ENCODE measurements at places on chromosomes 2 and 18. TPM values are rescaled to one million over a fixed set of nuclear protein-coding genes. Genes with fewer than 3 reads are reported as not detected.

DNA sequence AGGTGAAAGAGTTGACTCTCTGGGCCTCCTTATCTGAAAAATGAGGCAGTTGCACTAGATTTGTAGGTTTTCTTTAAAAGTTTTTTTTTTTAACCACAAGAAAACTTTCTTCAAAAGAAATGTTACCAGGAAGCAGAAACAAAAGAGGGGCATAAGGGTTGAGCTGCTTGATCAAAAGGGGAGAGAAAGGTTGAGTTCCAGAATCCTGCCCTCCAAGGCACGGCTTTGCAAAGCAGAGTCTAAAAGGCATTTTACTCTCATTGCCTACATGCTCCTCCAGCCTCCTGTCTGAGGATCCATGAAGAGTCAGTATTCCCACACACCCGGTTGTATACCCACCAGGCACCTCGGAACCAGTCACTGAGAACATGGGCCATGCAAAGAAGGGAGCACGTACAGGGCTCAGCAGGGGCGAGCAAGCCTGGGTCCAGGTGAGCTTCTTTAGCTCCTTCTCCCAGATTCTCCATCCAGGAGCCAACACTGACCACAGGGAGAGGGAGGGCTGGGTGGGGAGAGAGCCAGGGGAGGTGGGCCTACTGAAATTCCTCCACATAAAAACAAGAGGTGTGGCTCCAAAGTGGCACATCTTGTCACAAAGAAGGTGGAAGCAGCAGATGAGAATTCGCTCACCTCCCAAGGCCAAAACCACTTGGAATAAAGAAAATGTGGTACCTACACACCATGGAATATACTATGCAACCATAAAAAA lies 116.0 kb upstream of the EPC2 start:
- no peak for DNase-seq

- no peak for DNase-seq
Measured at GRCh38 chr2:127569666-127570065, 34.2 kb downstream of the MYO7B start.

- DNase-seq, result no peak
Measured at GRCh38 chr2:16326711-16327300, 338.8 kb downstream of the CYRIA start.

- DNase-seq, result no peak
Measured at GRCh38 chr2:200788121-200788718, 23.5 kb upstream of the BZW1 start.

DNA sequence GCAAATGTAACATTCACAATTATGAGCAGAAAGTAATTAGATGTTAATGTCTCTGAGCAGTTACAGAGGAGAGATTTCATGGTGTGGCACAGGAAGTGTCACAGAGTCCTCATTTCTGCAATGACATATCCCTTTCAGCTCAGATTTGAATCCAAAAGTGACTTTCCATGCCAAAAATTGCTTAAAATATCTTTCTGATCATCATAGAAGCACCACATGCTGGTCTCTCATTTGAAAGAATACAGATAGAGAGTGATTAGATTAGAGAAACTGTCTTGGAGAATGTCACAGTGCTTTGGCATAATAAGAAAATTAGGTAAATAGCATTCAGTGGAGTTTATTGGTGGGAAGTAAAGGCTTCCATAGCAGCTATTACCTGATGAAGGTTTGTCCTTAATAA lies 383.4 kb upstream of the CDH2 start:
- no peak for DNase-seq

- DNase-seq, result no peak
Measured at GRCh38 chr18:39960550-39960949, 1994.5 kb upstream of the PIK3C3 start.

DNA sequence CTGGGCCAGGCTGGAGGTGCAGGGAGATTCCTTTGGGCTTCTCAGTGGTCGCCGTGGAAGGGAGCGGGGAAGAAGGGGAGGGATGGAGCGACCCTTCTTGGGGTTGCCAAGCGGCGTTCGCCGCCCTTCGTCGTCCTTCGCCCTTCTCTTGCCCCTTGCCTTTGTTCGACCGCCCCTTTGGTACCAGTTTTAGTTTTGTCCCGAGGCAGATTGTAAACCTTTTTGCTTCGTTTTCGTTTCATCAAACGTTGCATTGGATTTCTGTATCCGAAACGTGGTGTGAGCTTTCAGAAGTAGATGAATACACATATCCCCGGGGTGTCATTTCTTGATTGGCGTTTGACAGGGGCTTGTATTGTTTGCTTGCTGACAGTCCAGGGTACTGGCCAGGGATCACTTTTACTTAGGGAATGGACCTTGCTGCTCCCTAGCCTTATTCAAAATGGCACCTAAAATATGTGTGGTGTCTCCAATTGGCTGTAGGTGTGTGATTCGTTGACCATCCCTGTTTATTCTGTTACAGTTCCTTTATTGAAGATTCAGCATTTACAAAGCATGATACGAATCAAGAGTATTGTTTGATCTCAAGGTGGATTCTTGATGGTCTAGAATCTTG lies 788 bp downstream of the USP14 start:
- no peak for DNase-seq

DNA sequence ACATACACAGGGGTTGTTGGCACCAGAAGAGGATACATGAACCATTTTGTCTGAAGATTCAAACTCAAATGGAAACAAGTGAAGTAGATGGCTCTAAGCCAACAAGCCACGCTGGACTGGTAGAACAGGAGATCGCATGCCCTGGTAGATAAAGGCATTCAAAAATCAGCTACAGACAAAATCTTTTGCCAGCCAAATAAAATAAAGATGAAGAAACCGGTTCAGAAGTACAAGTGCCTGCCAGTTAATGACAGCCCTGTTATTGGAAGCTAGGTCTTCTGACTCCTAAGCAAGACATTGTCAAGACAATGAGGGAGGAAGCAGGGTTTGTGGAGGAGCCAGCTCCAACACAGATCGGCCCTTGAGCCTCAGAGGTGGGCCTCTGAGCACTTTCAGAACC lies 52.3 kb downstream of the EHD3 start:
- no peak for DNase-seq

Gene OTOF
- total RNA-seq, result 0.50 TPM

Gene ESPNL
- not detected for total RNA-seq
